ENCODE measurements at places on chromosomes 3 and 15. TPM values are rescaled to one million over a fixed set of nuclear protein-coding genes. Genes with fewer than 3 reads are reported as not detected.
A peak's percentile ranks its signal among the peaks of the same experiment; 100 is the strongest.

SH2D7 gene
- total RNA-seq = not detected

SI gene
- not detected for total RNA-seq

CILP gene
- total RNA-seq = 32.5 TPM

GRCh38 chr3:151769175-151769574, 35.4 kb downstream of the AADACL2 start:
- peak; percentile 13 for DNase-seq

ITGA11 gene
- 10.2 TPM for total RNA-seq

CCDC54 gene
- total RNA-seq = not detected

FAM174B gene
- total RNA-seq = 13.3 TPM

DNA sequence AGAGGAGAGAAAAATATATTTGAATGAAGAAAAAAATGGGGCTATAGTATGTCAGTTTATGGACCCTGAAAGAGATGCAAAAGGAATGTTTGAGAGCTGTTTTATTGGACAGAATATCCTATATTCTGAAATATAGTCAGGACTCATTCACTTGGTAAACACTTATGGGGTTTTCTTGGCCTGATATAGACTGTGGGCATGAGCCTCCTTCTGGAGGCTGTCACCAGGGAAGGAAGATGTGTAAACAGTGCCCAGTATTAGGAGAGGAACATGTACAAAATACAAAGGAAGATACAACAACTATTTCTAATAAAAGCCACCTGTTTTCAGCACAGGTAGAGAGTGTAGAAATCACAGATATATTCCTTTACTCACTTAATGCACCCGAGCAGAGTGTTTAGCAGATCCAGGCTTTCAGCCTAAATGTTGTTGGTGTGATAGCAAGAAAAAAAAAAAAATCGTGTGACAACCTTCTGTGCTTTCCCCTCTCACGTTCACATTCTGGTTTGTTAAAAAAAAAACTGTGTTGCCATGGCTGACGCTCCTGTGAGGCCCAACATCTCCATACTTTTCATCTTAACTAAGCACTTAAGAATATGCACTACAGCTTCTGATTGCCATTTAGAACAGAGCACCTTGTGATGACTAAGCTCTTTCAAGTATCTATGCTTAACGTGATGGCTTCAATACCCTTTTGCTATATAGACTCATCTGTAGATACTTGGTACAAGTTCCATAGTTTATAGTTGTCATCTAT, 134.1 kb downstream of the MBNL1 start:
- DNase-seq = no peak

TMEM212 gene
- total RNA-seq = 0.09 TPM

GRCh38 chr15:57395292-57395691, 19.0 kb downstream of the CGNL1 start:
- DNase-seq = peak; percentile 73

- DNase-seq = peak; percentile 84
Observed at GRCh38 chr15:62306851-62307504, 141.9 kb upstream of the C2CD4B start.

DNA sequence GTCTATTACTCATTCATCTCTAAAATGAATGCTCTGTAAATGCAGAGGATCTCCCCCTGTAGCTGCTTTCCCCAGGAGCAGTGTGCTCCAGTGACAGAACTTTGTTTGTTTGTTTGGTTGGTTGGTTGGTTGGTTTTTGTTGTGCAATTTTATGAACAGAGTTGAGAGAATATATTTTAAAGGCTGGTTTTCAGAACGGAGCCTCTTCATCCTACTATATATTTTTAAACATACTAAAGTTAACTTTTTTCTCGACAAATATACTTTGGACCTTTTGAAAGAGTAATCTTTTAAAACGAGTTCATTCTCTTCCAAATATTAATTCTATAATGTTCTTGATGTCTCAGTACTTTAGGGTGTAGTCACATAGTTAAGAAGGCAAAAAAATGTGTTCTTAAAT, 20.2 kb downstream of the RYR3 start:
- no peak for DNase-seq

- DNase-seq = no peak
Observed at GRCh38 chr15:76626611-76627010, 278.5 kb downstream of the SCAPER start.

DNA sequence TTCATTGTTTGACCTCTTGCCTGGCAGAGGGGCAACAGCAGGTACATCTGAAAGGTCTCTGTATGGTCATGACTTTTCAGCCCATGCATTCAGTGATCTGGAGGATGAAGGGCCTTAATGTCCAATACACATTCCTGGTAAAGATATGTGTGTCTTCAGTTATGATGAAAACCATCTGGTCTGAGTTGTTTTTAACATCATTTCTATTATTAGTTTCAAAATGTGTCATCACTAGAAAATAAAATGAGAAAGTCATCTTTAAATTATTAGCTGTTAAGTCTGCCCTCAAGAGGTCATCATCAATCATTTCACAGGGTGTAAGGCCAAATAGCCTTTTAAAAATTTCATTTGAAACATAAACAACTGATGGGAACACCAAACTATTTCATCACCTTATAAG, 92.1 kb upstream of the PLSCR4 start:
- peak; percentile 66 for DNase-seq

DNA sequence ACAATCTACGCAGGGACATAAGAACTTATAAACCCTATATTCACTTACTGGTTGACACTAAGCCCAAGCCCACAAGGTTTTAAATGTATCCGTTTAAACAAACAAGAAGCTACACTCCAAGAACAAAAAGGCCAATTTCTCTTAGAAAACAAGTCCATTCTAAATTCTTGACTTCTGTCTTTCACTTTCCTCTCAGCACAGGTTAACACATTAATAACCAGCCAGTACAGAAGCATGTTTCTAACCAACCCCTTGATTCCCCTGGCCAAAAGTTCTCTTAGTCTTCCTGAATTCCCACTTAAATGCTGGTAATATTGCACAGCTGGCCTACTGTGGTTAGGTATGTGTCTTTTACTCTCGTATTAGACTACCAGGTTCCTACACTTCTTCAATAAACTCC, 4.7 kb downstream of the DMXL2 start:
- no peak for DNase-seq

MESP2 gene
- 0.49 TPM for total RNA-seq

WWTR1 gene
- 35.5 TPM for total RNA-seq

GRCh38 chr3:37141676-37142075, 32.7 kb downstream of the LRRFIP2 start:
- no peak for DNase-seq

DNA sequence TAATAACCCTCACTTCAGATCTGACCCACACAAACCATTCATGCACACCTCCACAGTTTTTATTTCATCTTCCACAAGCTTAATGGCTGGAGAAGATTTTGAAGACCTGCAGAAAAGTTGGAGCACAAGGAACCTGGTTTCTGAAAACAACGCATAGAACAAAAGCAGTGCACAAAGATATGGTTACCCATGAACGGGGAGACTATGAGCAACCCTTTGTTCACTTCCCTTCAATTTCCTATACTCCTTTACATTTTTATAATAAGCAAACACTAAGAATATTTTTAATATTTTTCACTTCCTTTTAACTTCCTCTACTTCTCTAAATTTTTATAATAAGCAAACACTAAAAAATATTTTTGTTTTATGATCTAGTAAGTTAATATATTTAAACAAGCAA, 103.5 kb upstream of the UBE2E2 start:
- no peak for DNase-seq

GRCh38 chr3:58620421-58620820, 43.2 kb upstream of the FAM107A start:
- DNase-seq = peak; percentile 82

TRIM59 gene
- total RNA-seq = 10.7 TPM

DAZL gene
- not detected for total RNA-seq
